ENCODE measurements at places on chromosomes 1 and 21.
A peak's percentile ranks its signal among the peaks of the same experiment; 100 is the strongest.

DNA sequence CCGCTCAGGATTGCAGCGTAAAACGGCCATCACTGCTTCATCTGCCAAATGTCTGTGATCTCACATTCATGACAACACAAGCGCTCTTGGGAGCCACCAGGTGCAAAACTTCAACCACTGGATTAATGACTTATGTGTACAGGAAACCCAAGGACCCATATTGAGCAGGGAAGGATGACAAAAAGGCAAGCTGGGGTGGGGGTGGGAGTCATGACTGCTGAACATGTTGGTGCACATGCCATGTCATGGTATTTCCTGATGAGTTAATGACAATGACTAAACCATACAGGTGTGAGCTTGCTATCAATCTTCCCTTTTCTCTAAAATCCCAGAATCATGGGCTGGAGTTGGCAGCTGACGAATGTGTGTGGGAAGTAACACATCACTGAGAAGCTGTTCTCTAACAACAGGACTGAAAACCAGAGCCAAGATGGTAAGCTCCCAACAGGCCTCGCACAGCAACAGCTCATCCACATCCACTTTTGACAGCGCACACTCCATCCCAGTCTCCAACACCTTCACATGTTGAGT, 3.1 kb upstream of the SH2D5 start:
- DNase-seq: no peak

GRCh38 chr1:225863167-225863566, 19.0 kb downstream of the TMEM63A start:
- DNase-seq: no peak

GRCh38 chr1:93448292-93448982, 519 bp downstream of the FNBP1L start:
- peak; percentile 20 for DNase-seq

DNA sequence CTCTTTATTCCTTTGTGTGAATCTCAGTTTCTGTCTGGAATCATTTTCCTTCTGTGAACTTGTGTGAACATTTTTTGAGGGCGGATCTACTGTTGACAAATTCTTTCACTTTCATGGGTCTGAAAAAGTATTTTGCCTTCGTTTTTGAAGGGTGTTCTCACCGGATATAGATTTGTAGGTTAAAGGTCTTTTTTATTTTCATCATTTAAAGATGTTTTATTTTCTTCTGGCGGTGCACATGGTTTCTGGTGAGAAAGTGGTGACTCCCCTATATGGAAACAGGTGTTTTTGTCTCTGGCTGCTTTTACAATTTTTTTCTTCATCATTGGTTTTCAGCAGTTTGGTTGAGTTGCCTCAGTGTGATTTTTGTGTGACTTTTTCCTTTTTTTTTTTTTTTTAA, 94.9 kb downstream of the DYRK1A start:
- no peak for DNase-seq

- no peak for DNase-seq
Measured at GRCh38 chr1:165376811-165377311, 20.3 kb upstream of the LMX1A start.

- no peak for DNase-seq
Measured at GRCh38 chr21:31022306-31022705, 16.0 kb downstream of the KRTAP19-8 start.

GRCh38 chr1:185696422-185697150, 37.6 kb upstream of the HMCN1 start:
- no peak for DNase-seq

DNA sequence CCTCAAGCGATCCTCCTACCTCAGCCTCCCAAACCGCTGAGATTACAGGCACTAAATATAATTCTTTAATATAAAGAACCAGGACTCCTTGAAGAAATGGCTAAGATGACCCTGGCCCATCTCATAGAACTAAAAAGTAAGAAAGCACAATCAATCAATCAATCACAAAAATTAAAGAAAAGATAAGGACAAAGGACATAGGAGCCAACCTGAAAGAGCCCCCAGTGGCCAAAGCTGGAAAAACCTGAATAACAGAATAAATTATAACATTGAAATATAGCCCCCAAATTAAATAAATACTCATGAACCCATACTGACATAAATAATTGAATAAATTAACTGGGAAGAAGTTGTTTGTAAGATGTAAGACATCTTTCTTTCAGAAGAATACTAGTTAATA, 8.9 kb downstream of the NUP210L start:
- DNase-seq: peak; percentile 5

GRCh38 chr1:78281580-78281979, 209.2 kb upstream of the PTGFR start:
- DNase-seq: no peak

DNA sequence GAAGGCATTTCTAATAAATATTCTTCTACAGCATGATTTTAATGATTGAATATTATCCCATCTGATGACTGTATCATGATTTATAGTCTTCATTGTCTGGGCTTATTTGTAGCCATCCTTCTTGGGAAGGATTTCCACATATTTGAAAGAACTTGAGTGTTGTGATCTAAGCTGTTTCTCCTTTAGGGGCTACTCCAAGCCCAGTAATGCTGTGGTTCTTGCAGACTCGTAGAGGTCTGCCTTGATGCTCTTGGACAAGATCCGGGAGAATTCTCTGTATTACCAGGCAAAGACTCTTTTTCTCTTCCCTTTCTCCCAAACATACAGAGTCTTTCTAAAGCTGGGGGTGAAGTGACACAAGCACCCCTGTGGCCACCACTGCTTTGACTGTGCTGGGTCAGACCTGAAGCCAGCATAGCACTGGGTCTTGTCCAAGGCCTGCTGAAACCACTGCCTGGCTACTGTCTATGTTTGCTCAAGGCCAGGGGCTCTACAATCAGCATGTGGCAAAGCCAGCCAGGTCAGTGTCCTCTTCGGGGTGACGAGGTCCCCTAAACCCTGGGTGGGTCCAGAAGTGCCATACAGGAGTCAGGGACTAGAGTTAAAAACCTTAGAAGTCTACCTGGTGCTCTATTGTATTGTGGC, 107.4 kb downstream of the GIPC2 start:
- DNase-seq: no peak

DNA sequence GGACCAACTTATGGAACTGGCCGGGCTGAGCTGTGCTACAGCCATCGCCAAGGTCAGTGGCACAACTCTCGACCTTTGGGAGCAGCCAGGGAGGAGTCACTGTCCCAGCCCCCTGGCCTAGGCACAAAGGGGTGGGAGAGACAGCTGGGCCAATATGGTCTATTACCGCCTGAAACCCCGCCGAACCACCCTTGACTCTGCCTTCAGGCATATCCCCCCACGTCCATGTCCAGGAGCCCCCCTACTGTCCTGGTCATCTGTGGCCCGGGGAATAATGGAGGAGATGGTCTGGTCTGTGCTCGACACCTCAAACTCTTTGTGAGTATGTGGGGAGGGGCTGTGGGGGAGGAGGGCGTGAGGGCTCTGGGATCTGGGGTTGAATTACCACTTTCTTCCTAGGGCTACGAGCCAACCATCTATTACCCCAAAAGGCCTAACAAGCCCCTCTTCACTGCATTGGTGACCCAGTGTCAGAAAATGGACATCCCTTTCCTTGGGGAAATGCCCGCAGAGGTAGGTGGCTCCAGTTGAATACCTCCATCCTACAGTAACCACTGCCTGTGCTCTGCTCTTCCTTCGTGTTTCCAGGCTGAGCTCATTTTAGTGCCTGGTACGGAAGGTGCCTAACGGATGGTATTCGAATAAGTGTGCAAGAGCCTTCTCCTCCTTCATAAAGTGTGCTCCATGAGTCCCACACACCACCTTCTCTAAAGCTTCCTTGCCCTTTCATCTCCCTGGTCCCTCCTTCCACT, 758 bp downstream of the NAXE start:
- no peak for DNase-seq

- no peak for DNase-seq
Measured at GRCh38 chr1:193794239-193794638, 607.8 kb upstream of the B3GALT2 start.

- DNase-seq: no peak
Measured at GRCh38 chr1:41380195-41380594, 19.0 kb downstream of the FOXO6 start.

DNA sequence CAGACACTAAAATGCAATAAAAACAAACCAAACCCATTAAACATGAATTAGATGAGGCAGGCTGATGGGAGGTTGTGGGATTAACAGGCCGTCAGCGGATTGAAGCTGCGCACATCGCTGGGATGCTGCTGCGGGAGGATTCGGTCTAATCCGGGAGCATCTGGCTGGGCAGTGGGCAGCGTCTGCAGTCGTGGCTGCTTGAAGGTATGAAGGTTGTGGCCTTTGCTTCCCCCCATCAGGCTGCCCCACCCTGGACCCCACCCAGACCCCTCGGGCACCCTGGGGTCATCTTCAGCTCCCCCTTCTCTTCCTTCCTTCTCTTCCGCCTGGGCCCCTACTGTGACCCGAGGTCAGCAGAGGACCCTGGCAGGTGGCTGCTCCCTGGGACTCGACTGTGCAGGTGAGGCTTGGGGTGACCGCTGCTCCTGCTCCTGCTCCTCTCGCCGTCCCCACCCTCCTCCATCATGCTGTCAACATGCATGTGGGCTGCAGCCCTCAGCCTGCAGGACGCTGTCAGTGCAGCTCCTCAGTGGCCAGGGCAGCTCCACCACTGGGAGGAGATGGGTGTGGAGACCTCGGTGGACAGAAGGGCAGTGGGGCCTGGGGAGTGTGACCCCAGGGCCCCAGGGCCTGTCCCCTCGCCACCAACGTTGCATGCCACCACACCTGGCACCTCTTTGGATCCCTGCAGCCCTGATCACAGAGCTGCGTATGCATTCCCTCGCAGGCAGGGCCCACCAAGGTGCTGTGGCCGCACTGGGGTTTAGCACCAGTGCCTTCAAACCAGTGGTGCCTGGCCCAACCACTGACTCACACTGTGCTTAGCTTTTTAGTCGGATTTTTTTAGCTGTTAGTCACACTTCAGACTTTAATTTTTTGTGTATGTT, 112.2 kb upstream of the COL6A1 start:
- no peak for DNase-seq

- no peak for DNase-seq
Measured at GRCh38 chr1:247115141-247115510, 11.0 kb upstream of the ZNF669 start.

DNA sequence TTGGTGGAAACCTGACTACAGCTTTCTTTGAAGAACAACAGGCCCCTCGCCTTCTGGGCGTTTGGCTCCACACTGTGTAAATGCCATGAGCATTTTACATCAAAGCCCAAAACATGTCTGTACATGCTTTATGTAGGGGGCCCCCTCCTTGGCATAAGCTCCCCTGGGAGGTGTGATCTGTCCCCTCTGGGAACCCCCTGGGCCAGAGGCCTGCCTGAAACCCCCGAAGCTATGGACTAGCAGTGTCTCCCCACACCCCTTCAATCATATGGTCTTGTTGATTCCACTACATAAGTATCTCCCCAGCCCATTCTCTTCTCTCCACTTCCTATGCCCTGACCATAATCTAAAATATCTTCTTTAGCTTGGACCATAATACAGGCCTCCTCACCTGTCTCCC, 241.5 kb downstream of the C1orf94 start:
- no peak for DNase-seq

DNA sequence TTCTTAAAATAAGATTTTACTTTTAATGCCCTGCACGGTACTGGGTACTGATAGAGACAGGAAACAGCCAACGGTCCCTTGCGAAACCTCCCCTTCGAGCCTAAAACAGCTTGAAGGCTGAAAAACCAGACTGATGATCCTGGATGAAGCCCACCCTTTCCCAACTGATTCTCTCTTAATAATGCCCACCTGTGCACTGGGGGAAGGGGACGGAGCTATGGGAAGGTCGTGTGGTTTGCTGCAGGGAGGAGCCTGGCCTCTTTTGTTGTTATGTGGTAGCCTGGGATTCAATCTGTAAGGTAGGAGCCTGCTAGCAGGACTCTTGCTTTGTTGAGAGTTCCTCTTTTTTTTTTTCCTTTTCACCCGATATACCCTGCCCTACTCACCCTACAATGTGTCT, 25.6 kb downstream of the SAMSN1 start:
- DNase-seq: peak; percentile 96

GRCh38 chr1:1788136-1788535, 9.9 kb upstream of the NADK start:
- DNase-seq: no peak

GRCh38 chr1:186304982-186305949, 69.8 kb downstream of the TPR start:
- peak; percentile 73 for DNase-seq

- DNase-seq: peak; percentile 80
Measured at GRCh38 chr1:199242147-199242546, 603.3 kb downstream of the PTPRC start.

DNA sequence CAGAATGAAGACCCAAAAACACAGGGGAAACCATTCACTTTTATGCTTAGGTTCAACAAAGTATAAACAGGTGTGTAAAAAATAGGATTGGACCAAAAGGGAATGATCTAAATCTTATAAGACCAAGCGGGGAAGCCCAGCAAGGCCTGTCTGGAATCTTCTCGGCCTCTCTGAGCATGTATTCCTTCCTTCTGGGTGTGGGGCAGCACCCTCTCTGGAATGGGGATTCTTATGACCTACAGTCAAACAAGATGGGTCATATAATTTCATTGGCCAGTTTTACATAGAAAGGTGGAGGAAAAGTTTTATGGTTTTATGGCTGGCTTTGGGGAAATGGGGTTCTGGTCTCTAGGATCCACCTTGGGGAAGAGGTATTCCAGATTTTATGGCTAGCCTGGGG, 11.2 kb downstream of the KCNK1 start:
- DNase-seq: no peak

DNA sequence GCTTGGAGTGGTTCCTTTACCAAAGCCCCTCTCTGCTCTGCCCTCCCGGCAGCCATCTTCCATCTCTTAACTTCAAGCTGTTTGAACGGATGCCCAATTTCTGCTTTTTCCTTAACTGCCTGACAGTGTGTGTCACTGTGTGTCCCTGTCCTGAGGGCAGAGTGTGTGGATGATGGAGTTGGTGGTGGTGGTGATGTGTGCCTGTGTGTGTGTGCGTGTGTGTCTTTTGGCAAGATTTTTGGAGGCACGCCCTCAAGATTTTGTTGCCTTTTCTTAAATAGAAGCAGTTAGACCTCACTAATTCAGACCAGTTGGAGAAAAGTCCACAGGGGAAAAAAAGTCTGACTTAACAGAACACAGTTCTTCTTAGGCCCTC, 30.3 kb downstream of the SERTAD4 start:
- no peak for DNase-seq

Data from Kasumi-1 (cell line).